Activated CD4-positive, alpha-beta T cell treated with anti-CD3 and anti-CD28 coated beads, Interleukin-2, amount 50 U/mL, for 1 hour (primary cell): ENCODE measurements at places on chromosomes 3 and 15.

GRCh38 chr3:106560451-106560966 lies 691.7 kb upstream of the CBLB start:
- no peak for DNase-seq

GRCh38 chr15:22930782-22931484 lies 49.2 kb downstream of the CYFIP1 start:
- DNase-seq, result no peak

GRCh38 chr3:101898752-101899169 lies 49.4 kb downstream of the NFKBIZ start:
- DNase-seq, result no peak

GRCh38 chr3:49673121-49673714 lies 933 bp upstream of the APEH start:
- DNase-seq, result no peak

DNA sequence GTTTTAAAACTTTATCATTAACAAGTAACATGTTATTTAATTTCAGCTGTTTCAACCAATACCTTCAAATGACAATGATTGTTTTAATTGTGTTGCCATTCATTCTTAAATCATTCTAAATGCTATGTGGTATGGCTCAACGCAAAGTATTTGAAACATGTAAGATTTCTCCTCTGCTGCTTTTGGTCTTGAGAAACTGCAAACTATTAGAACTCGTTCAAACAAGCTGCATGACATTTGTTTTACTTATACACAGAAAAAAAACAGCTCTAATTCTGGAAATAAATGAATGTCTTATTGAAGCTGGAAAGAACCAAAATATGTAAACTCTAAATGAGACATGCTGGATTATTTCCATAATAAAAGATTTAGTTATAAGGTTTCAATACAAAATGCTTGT lies 29.3 kb downstream of the FBN1 start:
- DNase-seq, result no peak

DNA sequence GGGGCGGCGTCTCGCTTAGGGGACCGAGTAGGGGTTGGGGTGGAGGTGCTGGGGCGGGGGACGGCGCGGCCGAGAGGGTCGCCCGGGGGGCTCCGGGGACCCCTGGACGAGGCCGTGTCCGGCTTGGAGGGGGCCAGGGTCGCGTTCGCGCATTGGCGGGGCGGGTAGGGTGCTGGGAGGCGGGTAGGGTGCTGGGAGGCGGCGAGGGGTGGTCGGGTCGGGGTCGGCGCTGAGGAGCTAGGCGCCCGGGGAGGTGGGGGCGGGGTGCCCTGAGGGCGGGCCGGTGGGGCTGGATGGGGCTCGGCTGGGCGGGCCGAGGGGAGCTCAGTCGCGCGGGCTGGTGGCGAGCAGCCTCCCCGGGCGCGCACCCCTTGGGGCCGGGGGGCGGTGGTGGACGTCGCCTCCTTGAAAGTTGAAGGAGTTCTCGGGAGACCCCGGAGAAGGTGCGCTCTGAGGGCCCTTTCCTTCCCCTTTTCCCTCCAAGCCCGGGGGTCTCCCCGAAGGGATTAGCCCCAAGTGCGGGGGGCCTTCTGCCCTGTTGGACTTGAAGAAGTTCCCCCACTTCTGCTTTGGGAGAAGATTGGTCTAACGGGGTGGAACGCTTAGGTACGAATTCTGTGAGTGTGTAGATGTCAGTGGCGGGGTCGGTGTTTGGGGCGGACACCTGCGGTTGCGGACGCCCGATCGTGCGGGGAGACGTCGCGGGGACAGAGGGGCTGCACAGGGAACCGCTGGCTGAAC lies 543 bp downstream of the MEF2A start:
- DNase-seq, result no peak

GRCh38 chr3:193564012-193564411 lies 9.3 kb upstream of the ATP13A4 start:
- DNase-seq, result no peak

DNA sequence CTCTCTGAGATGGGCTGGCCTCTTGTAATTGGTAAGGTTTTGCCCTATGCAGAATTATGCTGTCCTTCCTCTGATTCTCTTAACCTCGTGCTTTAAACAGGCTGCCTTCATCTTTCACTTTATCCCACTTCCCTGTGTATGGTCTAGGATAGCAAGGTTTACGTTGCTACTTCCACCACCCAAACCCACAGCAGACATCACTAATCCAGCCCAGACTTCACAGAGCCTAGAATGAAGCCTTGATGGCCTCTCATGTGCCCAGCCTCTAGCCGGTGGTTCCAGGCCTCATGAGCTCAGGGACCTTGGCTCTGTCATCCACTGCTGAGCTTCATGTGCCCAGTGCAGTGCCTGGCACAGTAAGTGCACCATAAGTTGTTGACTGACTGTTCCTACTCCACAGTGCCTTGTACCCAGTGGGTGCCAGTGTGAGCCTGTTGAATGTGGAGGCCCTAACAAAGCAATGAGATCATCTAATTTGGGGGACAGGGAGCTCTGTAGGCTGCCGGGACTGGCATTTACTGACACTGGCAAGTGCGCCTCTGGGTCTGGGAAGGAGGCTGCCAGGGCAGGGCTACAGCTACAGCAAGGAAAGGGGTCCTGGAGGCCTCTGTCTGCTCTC lies 12.5 kb downstream of the SLC6A6 start:
- DNase-seq, result no peak

DNA sequence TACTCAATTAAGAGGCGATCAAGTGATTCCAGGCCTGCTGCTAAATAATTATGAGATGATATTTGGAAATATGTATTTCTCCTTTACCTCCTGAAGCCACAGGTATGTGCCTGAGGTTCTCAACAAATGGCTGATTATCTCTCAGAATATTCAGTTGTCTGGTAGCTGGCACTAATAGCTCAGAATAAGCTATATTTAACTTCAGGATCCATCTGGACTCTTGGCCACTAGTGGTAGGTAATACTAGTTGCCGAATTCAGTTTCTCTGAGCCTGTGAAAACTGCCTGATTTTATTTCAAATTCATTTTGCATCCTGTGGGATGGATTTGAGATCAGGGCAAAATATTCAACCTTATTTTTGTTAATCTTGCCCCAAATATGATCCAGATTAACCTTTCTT lies 499.0 kb downstream of the DIPK2A start:
- no peak for DNase-seq

GRCh38 chr3:171417813-171418212 lies 42.4 kb downstream of the TNIK start:
- DNase-seq, result no peak

- DNase-seq, result no peak
These were observed 22.9 kb upstream of the MED12L start for GRCh38 chr3:151062611-151063010.

DNA sequence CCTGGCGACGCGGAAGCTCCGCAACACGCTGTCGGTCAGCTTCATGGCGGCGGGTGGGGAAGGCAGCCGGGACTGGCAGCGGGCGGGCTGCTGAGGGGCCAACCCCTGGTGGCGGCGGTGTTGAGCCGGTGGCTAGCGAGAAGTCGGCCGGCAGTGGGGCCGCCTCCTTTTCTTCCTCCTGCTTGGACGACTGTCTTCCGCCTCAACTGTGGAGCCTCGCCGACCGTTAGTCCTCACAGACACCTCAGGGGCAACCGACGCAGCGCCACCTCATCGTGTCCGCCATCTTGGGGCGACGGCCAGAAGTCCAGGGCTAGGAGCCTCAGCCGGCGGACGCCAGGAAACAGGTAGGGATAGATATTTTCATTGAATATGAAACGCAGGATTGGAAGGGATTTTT lies 875.1 kb downstream of the NSUN3 start:
- no peak for DNase-seq

GRCh38 chr3:120457827-120458226 lies 7.0 kb upstream of the FSTL1 start:
- DNase-seq, result no peak

- DNase-seq, result peak; percentile 86
These were observed 4.3 kb downstream of the DAZL start for GRCh38 chr3:16600780-16601536.

DNA sequence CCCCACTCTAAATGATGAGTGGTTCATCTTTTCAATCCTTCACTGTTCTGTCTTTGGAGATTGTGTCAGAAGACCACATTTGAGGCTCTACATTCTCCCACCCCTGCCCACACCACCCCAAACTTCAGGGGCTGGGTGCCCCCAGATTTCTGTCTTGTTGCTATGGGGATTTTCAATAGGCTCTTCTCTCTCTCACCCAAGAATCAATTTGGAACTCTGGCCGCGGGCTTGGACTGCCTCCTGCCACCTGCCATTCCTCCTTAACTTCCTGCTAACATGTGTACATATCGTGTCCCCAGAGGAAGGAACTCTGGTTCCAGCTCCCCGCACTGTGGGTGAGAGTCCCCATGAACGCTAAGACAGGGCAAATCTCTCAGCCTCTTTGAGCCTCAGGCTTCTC lies 67.4 kb upstream of the LARS2 start:
- DNase-seq, result no peak

- no peak for DNase-seq
These were observed 26.5 kb upstream of the FBXL2 start for GRCh38 chr3:33250712-33251111.

GRCh38 chr15:65249641-65250040 lies 37.0 kb downstream of the PARP16 start:
- DNase-seq, result no peak

GRCh38 chr3:185555101-185555501 lies 2.7 kb upstream of the LIPH start:
- no peak for DNase-seq

- DNase-seq, result no peak
These were observed 9.7 kb upstream of the NMNAT3 start for GRCh38 chr3:139687431-139687830.

DNA sequence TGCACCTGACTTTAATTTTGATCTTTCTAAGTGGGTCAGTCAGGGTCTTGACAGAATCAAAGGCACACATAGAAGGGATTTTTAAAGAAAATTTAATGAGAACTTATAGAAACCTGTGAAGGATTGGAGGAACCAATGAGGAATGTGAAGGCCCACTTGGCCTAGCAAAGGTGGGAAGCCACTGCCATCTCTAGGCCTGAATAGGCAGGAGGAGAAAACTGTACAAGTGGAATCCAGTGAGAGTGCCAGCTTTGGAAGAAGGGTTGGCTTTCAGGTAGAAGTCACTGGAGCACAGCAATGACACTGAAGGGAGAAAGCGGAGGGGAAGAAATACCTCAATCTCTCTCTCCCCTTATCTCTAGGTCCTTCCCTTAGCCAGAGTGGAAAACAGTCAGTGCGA lies 380.7 kb upstream of the KCNMB2 start:
- DNase-seq, result no peak

- DNase-seq, result no peak
These were observed 59.7 kb downstream of the PDCD6IP start for GRCh38 chr3:33858131-33858530.

DNA sequence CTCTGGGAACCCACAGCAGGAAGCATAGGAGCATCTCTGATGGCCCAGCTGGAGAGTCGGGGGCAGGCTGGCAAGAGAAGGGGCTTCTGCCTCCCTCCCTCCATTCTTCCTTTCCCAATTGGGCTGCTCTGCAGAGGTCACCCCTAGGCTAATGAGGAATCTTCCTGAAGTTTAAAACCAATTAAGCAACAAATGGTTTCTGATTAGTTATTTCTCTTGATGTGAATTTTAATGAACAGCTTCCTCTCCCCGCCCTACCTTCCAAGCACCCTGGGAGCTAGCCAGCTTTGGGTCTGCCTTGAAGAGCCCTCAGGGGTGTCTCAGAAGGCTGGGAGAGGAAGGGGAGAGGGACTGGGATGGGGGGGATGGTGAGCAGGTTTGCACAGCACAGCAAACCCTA lies 24.6 kb upstream of the HCN4 start:
- no peak for DNase-seq

GRCh38 chr15:45943240-45943639 lies 308.4 kb downstream of the SQOR start:
- DNase-seq, result no peak

GRCh38 chr3:42033741-42034140 lies 57.4 kb upstream of the TRAK1 start:
- DNase-seq, result no peak

- DNase-seq, result no peak
These were observed 60.6 kb upstream of the RYK start for GRCh38 chr3:134311265-134311664.

GRCh38 chr15:76184650-76185035 lies 124.9 kb downstream of the TMEM266 start:
- no peak for DNase-seq

GRCh38 chr3:71813704-71814103 lies 28.8 kb upstream of the PROK2 start:
- no peak for DNase-seq

DNA sequence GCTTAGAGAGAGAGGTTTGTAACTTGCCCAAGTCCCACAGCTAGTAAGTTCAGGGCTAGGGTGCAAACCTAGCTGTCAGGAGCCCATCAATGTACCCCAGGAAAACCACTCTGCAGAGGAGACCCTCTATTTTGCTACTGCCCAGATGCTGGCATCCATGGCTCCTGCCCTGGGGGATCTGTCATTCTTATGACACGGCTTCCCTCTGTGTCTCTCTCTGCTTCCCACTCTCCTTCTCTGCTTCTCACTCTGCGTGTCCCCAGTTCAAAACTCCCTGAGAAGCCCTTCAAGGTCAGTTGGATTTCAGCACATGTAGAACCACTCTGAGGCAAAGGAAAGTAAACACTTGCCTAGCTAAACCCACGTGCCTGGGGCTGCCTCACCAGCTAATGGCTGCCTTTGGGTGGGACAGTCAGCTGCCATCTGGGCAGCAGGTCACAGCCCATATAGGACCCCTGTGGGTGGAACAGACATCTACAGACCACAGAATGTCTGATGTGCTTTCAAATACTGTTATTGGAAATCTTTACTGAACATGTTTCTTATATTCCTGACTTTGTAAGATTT lies 29.4 kb upstream of the SLCO2A1 start:
- DNase-seq, result no peak

DNA sequence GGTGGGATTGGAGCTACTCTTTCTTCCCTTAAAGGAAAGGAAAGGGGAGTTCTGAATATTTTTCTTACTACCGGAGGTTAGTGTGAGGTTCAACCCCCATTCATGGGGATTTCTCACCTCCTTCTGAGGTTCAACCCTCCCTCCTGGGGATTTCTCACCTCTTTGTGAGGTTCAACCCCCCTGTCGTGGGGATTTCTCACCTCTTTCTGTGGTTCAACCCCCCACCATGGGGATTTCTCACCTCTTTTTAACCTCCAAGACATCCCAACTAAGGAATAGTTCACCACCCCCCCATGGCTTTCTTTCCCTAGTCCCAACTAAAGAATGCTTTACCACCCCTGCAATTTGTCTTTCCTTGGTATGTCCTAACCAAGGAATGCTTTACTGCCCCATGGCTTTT lies 520.3 kb downstream of the EDEM1 start:
- DNase-seq, result no peak
